ENCODE measurements at places on chromosomes 6 and 20.
A peak's percentile ranks its signal among the peaks of the same experiment; 100 is the strongest.

GRCh38 chr20:33810259-33810658 is 889 bp upstream of the CHMP4B start:
- no peak for DNase-seq

DNA sequence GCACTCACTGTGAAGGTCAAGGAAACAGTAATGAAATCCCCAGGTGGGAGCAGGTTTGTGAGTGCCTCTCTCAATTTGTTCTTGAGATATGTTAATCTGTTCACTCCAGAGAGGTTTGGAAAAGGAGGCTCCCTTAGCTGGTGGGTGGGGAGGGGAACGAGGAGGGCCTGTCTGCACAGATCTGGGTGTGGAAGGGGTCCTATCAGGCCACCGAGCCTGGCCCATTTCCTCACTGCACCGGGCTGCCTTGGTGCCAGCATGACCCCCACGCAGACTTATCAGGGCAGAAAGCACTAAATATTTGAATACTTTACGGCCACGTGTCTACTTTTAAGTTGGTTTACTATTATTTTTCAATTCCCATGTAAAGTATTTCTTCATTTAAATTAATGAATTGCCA is 8.3 kb downstream of the AGPAT4 start:
- no peak for DNase-seq

- no peak for DNase-seq
Measured at GRCh38 chr6:5840734-5841390, 165.9 kb downstream of the NRN1 start.

GRCh38 chr20:4985658-4986057 is 15.7 kb downstream of the SLC23A2 start:
- no peak for DNase-seq

- no peak for DNase-seq
Measured at GRCh38 chr6:108846628-108847027, 1.6 kb upstream of the ARMC2 start.

DNA sequence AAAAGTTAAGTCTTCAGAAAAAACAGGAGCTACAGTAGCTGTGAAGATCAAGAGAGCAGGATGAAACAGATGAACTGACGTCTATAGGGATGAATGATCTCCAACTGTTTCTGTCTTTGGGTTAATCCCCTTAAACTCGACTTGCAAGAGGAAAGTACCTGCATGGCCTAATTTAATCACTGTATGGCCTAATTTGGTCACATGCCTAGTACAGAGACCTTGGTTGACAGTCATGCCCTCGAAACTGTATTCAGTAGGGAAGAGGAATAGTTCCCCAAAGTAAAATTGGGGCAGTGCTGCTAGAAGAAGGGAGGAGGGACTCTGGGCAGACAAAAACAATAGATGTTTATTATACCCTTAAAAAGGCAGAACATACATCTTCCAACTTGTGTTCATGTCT is 10.0 kb upstream of the SMAP1 start:
- DNase-seq: no peak

- no peak for DNase-seq
Measured at GRCh38 chr6:21420146-21420878, 173.2 kb upstream of the SOX4 start.

DNA sequence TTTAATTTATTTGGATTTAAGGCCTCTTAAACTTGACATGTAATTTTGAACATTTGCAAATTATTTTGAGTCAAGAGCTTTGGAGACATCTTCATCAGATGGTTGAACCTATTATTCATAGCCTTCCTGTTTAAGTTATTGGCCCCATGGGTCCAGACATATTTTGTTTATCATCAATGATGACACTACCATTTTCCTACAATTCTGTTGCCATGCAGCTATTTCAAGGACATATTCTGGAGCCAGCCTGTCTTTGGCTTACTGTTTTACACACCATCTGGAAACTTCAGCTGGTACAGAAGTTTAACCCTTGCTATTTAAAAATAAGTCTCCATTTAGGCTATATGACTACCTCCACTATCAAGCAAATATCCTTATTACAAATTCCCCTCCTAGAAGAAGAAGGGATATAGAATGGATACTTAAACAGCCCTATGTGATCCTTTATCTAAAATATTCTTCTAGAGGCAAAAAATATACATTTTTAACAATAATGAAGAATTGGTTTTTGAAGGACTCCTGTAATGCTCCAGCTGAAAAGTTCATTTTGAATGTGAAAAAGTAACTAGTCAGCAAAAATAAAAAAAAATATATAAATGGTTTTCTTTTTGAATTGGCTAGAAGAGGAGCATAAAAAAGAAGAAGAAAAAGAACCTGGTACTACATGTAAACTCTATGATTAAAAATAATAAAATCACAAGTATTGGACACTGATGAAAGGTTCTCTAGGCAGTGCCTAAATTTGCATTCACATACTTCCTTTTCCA is 544.0 kb upstream of the HS3ST5 start:
- DNase-seq: no peak

DNA sequence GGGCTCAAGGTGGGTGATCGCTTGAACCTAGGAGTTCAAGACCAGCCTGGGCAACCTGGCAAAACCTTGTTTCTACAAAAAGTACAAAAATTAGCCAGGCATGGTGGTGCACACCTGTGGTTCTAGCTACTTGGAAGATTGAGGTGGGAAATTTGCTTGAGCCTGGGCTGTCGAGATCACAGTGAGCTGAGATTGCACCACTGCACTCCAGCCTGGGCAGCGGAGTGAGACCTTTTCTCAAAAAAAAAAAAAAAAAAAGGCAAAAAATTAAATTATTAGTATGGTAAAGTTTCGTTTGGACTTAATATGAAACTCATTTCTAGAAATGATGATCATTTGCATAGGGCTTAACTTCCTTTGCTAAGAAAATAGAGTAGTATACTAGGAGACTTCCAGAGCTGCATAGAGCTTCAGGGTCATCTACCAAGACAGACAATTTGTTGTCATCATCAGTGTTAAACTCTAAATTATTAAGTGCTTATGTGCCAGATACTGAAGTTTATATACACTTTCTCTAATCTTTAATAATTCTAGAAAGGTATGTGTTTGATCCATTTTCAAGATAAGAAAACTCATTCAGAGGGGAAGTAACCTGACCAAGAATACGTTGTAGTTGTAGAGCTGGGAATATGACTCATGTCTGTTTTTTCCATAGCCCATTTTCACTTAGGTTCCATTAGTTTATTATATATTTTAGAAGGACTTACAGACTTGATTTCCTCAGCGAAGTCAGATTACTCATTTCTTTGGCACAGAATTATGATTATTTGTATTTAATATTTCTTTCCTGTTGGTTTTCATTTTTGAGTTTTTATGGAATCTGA is 84.5 kb downstream of the SLC16A10 start:
- no peak for DNase-seq

GRCh38 chr6:17032988-17033634 is 68.7 kb upstream of the STMND1 start:
- DNase-seq: peak; percentile 86

GRCh38 chr6:108746836-108747575 is 101.2 kb upstream of the ARMC2 start:
- DNase-seq: no peak

DNA sequence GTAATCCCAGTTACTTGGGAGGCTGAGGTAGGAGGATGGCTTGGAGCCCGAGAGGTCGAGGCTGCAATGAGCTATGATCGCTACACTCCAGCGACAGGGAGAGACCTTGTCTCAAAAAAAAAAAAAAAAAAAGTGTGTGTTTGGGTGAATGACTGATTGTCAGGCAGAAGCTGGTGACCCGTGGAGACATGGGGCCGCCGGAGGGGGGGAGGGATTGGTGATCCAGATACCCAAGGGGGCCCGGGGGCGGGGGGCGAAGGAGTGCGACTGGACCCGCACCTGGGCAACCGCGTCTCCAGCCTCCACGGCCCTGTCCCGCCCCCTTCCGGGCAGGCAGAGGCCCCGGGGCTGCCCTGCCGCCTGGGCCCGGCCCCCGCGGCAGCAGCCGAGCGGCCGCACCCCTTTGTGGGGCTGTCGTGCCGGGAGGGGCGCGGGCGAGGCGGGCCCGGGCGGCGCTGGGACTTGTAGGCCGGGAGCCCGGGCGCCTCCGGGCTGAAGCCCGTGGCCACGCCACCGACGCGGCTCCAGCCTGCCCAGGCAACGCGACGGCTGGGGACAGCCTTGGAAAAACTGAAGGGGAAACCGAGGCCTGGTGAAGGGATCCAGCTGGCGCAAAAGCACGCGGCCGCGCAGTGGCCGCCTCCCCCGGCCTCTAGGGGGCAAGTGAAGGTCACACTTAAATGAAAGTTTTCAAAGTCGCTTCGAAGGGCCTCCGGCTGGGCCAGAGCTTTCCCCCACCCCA is 2.1 kb upstream of the RBM38 start:
- DNase-seq: peak; percentile 10

- no peak for DNase-seq
Measured at GRCh38 chr6:137106183-137106582, 61.4 kb upstream of the IL20RA start.

GRCh38 chr20:62606016-62606415 is 36.3 kb upstream of the SLCO4A1 start:
- DNase-seq: no peak

DNA sequence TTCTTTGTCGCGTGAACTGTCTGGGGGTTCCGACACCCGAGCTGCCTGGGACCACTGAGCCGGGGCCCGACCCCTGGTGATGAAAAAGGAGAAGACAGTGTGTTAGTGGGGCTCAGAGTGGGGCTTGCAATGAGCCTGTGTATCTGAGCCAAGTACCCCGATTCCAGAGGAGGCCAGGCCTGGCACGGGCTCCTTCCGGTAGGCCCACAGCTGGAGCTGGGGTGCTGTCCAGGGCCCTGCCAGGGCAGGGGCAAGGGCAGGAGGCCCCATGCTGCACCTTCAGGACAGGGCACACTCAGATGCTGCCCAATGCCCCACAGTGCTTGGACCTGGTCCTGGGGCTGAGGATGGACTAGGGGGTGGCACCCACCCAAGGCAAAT is 89.4 kb downstream of the TAF4 start:
- DNase-seq: no peak

GRCh38 chr6:133248241-133249001 is 7.3 kb downstream of the EYA4 start:
- no peak for DNase-seq

DNA sequence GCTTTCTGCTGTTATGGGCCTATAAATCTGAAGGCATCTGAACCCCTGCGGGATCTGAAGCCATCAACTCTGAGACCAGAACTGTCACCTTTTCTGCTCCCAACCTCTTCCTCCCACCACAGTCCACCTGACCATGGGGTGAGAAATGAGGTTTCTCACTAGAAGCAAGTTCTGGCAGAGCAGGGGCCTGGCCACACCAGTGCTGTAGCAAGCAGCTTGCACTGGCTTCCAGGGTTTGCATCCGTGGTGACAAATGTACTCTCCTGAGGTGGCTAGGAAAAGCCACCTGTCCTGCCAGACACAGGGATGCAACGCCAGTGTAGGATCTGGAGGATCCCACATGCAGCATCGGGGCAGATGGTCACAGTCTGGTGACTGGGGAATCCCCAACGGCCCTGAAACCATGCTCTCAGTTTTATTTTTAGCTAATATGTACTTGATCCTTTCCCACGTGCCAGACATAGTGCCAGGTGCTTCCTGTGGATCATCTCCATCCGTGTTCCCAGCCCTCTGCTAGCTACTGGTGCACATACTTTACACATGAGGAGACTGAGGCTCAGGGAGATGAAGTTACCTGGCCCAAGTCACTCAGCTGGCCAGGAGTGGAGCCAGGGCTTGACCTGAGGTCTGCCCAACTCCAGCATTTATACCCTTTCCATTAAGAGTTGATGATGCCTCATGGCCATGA is 122.1 kb upstream of the SPACA1 start:
- DNase-seq: no peak

- no peak for DNase-seq
Measured at GRCh38 chr6:167517254-167517916, 192.5 kb downstream of the TTLL2 start.

- DNase-seq: no peak
Measured at GRCh38 chr20:45913116-45913515, 1.2 kb upstream of the PLTP start.

- DNase-seq: no peak
Measured at GRCh38 chr6:135906972-135907465, 55.5 kb downstream of the PDE7B start.

DNA sequence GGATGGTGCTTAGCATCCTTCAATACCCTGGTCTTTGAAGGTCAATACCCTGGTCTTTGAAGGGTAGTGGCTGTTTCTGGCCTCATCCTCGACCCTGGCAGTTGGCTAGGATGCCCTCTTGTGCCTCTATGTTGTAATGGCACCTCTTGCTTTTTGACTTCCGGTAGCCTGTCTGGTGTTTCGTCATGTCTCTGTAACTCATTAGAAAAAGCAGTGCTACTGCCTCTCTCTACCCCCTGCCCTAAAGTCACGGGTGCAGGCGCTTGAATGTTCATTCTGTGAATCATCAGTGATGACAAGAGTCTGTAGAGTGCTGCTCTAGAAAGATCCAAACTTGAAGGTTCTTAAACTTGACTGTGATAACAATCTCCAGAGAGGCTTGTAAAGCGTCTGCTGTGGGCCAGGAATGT is 28.3 kb downstream of the RSPO4 start:
- DNase-seq: no peak

GRCh38 chr6:87586371-87587077 is 3.3 kb downstream of the RARS2 start:
- DNase-seq: no peak

DNA sequence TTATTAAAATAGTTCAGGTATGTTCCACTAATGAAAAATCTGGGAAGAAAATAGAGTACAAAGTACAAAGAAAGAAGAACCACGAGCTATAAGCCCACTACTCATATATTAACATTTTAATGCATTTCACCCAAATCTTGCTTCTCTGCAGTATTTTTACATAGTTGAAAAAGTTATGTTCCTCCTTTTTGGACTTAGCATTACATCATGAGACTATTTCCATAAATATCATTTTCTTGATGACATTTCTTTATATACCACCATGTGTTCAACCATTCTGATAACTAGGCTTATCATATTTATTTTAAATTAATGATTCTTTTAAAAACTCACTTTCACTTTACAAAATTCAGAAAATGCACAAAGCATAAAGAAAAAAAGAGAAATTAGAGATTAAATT is 3.0 kb downstream of the IPCEF1 start:
- DNase-seq: no peak

DNA sequence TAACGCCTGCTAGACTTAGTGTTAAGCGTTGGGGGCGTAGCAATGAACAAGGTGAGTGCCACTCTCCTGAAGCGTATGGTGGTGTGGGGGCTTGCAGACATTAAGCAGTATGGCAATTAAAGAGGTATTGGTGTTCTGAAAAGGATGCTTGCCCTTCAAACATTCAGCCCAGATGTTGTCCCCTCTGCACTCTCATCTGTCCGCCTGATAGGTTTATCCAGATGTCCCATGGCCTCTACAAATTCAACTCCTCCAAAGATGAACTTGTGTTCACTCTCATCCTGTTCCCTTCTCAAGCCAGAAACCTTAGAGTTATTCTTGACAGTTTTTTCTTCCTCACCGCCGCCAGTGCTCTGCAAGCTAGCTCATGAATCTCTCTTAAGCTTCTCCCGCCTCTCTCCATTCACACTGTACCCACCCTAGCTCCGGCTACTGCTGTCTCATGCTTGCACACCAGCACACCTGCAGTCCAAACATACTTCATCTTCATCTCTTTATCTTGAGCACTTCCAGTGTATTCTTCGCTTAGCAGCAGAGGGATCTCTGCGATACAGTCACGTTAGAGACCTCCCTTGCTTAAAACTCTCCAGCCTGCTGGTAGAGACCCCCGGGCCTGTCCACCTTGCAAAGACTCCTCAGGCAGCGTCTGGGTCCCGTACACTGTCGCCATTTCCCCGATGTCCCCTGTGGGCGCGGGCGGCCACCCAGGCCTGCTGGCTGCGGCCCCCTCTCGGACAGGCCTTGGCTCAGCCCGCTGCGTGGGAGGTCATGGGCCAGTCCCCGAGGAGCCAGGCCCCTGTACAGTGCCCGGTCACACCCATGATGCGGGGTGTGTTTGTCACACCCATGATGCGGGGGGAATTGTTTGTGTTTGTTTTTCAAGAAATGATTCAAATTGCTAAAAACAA is 962 bp downstream of the DDX27 start:
- no peak for DNase-seq
